ENCODE measurements at places on chromosomes 5 and 9. TPM values are rescaled to one million over a fixed set of nuclear protein-coding genes. Genes with fewer than 3 reads are reported as not detected.

DNA sequence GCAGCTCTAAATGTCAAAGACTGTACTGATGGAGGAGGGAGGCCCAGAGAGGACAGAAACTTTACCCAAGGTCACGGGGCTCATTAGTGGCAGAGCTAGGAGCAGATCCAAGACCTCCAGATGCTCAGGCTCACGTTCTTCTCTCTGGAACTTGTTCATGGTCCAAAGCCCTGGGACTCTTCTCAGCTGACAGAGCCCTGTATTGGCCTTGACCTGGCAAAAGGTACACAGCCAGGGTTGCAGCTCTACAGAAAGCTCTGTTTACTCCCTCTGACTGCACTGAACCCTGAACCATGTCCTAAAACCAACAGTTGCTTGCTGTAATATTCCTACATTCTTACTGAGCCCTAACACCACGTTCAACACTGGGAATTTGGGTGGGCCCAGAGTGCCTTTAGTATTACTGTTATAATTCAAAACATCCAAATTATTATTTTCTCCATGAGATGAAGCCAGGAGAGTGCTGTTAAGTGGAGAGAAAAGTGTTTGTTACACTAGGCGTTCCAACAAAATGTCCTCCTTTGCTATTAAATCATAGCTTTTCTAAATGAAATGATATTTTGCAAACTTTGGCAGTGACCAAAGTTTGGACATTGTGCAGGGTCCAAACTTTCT is 602.4 kb upstream of the CLINT1 start:
- no peak for DNase-seq

- peak; percentile 86 for DNase-seq
Measured at GRCh38 chr9:136787690-136788400, 3.3 kb upstream of the TMEM141 start.

GRCh38 chr9:35277171-35277520 is 115.3 kb downstream of the UNC13B start:
- DNase-seq: no peak

DNA sequence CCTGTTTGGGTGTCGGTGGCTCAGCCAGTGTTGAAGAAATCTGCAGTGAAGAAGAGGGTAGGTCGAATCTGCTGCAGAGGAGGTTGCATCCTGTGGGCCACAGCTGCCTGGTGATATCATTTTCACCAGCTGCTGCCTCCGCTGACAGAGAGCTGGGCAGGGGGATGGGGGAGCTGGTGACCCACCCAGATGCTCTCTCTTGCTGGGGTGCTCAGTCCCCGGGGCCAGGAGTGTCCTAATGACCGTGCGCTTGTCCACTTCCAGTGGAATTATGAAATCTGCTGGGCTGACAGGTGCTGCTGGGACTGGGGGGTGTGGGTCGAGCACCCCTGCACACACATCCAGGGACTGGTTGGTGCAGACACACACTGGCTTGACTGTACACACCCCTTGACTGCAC is 83.2 kb upstream of the IRX4 start:
- no peak for DNase-seq

DNA sequence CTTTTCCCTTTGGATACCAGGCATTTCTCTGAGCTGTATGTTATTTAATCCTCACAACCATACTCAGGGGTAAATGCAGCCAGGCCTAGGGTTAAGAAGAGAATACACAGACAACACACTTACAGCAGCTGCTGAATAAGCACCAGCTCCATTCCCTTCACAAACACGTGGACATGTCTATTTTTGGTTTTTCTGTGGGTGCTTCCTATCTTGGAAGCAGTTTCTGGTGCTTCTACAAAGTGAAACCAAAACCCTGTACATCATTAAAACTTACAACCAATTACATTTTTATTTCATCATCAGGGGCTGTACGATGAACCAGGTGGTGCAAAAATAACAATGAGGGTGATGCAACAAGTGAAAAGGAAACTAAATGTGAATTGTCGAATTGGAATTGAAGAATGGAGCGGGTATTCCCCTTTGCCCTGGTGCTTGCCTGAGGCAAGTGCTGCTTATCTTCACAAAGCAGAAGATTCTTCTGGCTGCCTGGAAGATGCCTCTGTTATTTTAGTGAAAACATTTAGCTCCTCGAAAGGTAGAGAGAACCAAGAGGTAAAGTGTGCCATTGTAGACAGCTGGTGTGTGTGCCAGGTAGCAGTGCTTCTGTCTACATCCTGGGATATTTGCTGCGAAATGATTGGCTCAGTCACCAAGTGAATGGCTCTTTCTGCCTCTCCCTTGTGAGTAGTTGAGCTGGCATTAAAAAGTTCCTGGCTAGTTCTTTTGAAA is 18.6 kb upstream of the IFNB1 start:
- DNase-seq: peak; percentile 59

ENG gene
- 21.3 TPM for total RNA-seq

PFDN1 gene
- 57.5 TPM for total RNA-seq
